BJ (cell line): ENCODE measurements at places on chromosomes 5 and 9.

- DNase-seq, result no peak
These were observed 137.1 kb upstream of the ZNF366 start for GRCh38 chr5:72644296-72644695.

DNA sequence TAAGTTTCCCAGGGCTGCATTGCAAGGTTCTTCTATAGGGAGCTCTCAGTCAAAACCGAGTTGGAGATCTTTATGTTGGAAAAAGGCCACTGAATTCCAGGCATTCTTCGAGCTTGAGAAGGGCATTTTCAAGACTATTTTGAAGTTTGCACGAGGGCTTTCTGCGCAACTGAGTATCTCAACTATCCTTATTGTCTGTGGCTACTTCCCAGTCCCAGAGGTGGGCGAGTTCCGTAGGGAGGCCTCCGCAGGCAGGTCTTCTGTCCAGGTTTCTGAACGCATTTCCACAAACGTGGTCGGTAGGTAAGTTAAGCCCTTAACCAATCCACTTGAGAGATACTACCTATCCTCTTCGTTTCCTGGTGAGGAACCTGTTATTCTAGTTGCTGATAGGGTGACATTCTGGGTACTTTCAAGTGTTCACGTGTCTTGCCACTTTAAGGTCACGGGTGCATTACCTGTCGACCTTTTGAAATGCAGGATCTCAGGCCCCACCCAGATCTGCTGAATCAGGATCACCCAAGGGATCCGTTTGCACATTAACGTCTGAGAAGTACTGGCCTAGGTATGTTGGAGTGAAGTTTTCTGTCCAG lies 51.4 kb upstream of the TJP2 start:
- no peak for DNase-seq

DNA sequence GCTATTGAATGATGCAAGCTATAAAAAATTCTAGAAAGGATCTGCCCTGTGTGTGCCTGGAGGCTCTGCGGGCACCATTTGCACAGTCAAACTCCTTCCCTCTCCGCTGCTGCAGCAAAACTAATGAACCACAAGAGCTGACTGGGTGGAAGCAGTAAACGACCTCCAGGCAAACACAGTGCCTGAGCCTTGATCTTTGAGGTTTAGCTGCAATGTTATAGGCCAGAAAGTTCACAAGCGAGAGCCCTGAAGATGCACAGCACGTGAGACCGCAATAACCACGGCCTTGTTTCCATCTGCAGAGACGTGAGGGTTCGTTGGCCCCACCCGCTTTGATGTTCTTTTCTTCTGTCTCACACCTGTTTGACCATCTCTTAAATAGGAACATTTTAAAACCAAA lies 69.2 kb upstream of the S1PR3 start:
- no peak for DNase-seq

GRCh38 chr9:95048225-95049087 lies 269.1 kb downstream of the FANCC start:
- no peak for DNase-seq

- DNase-seq, result no peak
These were observed 46.1 kb upstream of the MAMDC2 start for GRCh38 chr9:69997524-69997923.

- DNase-seq, result no peak
These were observed 101.3 kb downstream of the GADD45G start for GRCh38 chr9:89706086-89706485.

DNA sequence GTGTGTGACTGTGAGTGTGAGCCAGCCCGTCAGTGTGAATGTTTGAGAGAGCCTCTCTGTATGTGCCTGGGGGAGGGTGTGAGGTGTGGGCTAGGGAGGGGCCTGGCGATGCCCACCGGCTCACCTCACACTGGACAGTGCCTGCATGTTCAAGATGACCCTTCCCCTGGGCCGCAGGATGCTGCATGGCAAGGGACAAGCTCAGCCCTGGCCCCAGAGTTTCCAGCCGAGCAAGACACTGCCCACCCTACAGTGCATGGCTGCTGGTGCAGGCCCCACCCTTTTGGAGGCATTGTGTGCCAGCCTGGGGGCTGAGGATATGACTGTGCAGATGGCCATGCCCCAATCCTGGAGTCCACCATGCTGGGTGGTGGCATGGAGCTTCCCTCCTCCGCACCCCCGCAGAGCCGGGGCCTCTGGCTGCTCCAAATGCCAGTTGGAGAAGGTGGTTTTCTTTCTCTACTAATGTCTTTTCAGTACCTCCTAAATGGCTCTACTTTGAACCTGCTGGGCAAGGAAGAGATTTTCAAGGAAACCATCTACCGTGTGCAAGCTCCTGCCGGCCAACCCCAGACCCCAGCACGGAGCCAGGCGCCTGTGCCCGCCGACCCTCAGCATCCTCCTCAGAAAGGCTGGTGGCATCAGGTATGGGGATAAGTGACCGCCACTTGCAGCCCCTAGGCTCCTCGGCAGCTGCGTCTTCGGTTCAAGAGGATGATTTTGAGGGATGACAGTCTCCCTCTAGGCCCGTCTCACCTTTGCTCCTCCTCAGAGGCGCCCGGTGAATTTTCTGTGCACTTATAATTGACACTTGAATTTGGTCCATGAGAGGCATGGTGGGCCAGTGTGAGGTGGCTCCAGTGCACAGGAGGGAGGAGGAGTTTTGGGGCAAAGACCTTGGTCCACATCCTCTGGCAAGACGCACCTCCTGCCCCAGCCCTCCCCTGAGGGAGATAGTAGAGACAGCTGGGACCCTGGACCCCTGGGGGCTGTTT lies 27.7 kb downstream of the FGD3 start:
- DNase-seq, result no peak

DNA sequence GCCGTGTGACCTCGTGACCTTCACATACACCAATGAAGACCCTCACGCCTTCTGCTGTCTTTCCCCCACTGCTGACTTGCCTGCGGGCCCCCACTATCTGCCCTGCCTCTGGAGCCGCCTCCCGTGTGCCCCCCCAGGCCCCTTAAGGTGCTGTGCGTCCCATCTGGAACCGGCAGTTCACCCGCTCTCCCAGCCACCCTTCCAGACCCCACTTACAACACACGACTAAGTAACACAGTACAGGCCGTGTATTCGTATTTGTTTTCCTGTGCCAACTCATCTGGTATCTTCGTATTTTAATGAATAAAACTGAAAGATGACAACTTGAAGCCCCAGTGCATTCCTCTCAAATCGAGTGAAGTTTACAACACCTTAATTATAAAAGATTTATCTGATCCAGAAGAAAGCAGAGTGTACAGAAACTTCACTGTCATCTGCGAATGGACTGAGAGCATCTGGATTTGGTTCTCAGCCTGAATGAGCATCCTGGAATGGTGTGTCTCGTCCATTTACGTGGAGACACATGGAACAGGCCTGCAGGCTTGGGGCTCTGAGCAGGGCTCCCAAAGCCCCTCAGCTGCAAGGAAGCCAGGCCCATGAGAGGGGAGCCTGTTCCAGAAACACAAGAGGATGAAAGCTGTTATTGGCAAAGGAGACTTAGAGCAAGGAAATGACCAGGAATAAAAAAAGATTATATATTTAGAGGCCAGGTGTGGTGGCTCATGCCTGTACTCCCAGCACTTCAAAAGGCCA lies 21.9 kb upstream of the TERT start:
- no peak for DNase-seq

DNA sequence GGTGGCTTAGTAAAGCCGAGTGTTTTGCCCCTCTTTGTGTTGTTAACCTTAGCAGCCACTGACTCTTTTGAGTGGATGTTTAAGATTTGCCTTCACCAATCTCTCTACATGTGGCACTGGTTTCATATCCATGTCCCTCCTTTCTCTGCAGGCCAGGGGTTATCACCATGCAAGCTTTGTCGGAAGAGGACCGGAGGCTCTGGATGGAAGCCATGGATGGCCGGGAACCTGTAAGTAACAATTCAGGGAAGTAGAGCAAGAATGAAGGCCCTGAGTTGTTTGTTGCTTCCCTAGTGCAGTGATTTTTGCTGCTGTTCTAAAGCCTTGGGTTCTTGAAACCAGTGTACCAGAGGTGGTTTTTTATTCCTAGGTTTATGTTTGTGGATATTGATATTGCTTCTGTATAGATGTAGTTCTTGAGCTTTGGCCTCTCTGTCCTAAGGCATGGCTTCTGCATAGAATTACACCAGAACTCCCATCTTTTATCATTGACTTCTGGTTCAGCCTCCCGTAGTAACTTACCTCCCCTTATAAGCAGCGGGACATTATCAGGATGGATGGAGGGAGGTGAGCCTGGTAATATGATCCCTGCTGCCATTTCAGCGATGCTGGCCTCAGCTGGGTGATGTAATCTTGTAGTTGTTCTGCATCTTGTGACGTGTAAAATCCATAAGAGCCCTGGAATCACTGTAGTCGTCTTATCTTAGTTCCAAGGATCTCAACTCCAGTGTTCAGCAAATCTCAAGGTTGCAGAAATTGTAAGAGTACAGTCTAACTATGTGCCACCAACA lies 161.9 kb downstream of the ARHGAP26 start:
- no peak for DNase-seq

DNA sequence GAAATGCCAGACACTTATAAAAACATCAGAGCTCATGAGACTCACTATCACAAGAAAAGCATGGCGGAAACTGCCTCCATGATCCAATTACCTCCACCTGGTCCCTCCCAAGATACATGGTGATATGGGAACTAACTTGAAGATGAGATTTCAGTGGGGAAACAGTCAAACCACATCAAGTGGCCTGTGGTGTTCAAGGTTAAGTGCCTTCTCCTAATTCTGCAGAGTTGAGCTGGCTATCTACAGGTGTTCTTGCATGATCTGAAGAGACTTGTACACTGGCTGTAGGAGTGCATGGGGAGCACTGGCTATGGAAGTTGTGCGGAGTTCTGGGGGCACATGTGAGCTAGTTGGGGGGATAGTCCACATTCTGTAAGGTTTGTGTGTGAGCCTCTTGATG lies 34.0 kb upstream of the CKS2 start:
- no peak for DNase-seq

GRCh38 chr5:139998837-139999236 lies 44.3 kb downstream of the NRG2 start:
- DNase-seq, result no peak

- no peak for DNase-seq
These were observed 40.8 kb upstream of the ANKRD31 start for GRCh38 chr5:75277463-75277862.
